ENCODE measurements at places on chromosomes 13 and 19.

GRCh38 chr19:23351806-23352205 lies 43.5 kb downstream of the ZNF91 start:
- DNase-seq, result no peak

GRCh38 chr19:19423322-19423721 lies 17.8 kb downstream of the GATAD2A start:
- no peak for DNase-seq

GRCh38 chr13:42405665-42406390 lies 133.9 kb downstream of the AKAP11 start:
- no peak for DNase-seq

DNA sequence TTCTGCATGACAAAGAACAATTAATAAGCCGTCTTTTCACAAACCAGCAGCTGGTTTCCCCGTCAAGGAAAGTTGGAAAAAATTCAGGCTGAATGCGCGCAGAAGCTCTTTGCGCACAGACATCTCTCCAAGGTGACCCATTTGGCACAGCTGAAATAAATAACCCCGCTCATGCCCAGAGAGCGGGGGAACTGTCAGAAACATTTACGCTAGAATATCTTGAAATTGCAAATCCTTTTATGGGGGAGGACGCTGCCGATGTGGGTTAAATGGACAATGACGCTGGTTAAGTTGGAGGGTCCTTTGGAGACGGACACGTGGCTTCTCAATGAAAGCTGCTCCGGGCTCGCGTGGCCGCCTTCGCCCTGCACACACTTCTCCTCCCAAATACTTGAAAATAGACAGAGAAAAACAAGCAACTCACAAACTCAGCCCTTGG lies 30.6 kb downstream of the GSX1 start:
- DNase-seq, result no peak

DNA sequence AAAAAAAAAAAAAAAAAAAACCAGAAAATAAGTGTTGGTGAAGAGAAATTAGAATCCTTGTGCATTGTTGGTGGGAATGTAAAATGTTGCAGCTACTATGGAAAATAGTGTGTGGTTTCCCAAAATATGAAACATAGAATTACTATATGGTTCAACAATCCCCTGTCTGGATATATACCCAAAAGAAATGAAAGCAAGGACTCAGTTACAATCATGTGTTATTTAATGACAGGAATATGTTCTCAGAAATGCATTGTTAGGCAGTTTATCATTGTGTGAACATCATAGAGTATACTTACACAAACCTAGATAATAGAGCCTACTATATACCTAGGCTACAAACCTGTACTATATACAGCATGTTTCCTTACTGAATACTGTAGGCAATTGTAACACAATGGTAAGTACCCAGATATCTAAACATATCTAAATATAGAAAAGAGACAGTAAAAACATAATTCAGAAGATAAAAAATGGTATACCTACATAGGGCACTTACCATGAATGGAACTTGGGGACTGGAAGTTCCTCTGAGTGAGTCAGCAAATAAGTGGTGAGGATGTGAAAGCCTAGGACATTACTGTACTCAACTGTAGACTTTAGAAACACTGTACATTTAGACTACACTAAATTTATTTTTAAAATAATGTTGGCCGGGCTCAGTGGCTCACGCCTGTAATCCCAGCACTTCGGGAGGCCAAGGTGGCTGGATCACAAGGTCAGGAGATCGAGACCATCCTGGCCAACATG lies 25.7 kb upstream of the SLC7A1 start:
- no peak for DNase-seq

DNA sequence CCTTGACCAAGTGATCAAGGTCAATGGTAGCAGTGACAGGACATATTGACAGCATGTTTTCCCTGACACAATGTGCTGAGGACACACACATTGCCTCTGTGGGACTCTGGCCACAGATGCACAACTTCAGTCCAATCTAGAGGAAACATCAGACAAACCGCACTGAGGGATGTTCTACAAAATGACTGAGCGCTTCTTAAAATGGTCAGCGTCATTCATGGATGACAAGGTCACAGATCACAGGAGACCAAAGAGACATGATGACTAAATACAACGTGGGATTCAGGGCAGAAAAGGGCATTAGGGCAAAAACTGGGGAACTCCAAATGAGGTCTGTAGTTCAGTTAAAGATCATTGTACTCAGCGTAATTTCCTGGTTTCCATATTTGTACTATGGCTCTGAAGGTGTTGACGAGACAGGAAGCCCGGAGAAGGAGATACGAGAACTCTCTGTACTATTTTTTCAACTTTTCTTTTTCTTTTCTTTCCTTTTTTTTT lies 20.6 kb downstream of the PBX4 start:
- no peak for DNase-seq

- no peak for DNase-seq
These were observed 8.1 kb upstream of the BCL3 start for GRCh38 chr19:44740351-44740824.

GRCh38 chr13:97257228-97257755 lies 35.2 kb downstream of the MBNL2 start:
- DNase-seq, result no peak

GRCh38 chr19:33734913-33735312 lies 61.8 kb upstream of the KCTD15 start:
- DNase-seq, result no peak

DNA sequence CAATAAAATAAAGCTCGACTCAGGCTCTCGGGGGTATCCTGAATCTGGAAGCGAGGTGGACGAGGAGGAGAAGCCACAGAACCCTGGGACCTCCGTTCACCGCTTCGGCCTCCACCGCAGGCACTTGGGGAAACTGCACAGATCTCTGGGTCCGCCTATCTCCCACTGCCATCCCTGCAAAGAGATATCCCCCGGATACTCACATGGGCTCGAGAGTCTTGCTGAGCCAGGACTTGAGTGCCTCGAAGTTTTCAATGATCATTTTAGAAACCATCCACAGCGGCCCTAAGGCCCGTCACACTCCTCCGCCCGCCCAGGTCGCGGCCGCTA lies 589 bp downstream of the RBM26 start:
- no peak for DNase-seq

DNA sequence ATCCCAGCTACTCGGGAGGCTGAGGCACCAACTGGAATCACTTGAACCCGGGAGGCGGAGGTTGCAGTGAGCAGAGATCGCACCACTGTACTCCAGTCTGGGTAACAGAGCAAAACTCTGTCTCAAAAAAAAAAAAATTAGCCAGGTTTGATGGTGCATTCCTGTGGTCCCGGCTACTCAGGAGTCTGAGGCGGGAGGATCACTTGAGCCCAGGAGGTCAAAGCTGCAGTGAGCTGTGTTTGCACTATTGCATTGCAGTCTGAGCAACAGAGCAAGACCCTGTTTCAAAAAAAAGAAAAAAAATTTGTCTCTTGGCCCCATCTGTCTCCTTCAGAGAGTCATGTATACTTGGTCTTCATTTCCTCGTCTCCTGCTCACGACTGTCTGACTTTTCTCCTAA lies 1.6 kb downstream of the CCDC97 start:
- DNase-seq, result no peak

DNA sequence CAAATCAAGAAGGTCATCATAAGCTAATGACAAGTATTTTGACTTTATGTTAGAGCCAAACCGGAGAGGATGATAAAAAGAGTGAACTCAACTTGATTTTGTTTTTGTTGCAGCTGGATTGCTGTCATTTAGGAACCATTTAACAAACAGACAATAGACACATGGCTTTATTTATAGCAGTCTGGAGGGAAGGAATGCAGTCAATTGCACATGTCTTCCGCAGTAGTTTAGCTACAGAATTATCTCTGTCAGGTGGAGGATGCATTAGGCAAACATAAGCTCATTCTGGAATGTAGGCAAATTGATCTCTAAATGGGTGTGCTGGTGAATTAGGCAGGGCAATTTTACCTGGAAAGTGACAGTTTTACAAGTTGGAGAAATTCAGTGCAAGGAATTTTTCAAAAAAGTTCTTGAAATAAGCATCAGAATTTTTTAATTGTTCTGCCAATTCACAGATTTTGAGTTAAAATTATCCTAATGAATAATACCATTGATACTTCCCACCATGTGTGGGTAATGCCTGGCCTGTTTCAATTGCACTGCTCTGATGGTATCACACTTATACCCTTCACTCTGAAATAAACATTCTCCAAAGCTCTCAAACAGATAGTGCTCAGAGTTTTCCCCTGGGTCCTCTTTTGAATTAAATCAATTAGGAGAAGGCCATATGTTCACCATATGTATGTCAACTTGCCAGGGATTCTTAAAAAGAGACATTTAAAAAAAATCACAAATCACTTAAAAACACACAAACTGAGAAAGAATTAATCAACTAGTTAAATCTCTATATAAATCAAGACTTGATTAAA lies 318.3 kb downstream of the NDFIP2 start:
- no peak for DNase-seq

GRCh38 chr19:49436381-49437017 lies 4.8 kb downstream of the SLC17A7 start:
- no peak for DNase-seq

DNA sequence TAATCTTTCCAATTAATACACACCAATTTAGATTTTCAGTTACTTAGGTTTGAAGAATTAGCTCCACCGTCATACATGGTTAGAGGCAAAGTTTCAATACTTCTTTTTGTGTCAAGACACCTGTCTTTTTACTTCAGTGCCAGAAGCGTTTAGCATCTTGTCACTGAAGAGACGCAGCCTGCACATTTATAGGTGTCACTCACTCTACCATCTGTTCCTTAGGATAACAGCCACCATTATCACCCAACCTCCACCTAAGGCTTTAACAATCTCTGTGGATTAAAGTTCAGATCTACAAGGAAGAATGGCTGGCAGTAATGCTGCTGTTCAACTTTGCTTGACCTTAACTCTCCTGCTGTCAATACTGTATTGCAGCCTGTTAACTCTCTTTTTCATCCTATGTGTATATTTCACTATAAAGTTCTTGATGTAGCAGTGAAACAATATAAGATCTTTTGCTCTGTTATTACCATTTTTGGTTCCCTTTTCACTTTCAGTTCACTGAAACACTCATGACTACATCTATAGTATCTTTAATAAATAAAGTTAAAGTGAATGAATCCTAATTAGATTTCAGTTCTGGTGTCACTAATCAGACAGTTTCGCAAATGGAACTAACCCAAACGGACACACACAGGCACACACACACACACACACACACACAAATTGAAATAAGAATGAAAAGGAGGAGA lies 435.6 kb downstream of the PCDH9 start:
- no peak for DNase-seq

DNA sequence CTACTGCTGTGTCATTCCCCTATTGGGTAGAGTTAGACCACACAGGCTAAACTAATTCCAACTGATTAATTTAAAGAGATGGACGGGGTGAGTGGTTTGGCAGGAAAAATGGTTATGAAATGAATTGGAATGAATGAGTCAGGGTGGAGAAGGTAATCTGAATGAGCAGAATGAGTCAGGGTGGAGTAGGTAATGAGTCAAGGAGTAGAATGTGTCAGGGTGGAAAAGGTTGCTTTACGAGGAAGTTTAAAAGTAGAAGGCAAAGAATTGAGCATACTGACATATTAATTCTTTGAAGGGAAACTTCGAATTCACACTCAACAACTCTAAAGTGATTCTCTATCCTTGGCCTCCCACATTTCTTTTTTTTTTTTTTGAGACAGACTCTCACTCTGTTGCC lies 12.7 kb upstream of the ZNF121 start:
- no peak for DNase-seq

DNA sequence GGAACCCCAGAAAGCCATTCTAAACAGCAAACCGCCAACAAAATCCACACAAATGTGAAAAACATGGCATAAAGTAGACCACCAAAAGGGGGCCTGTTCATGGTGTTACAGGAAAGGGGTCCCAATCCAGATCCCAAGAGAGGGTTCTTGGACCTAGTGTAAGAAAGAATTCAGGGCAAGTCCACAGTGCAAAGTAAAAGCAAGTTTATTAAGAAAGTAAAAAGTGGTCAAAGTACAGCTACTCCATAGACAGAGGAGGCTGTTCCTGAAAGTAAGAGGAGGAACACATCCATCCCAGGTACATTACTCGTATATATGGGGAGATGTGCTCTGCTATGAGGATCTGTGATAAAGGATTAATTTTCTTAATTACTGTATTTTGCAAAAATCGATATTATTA lies 67.8 kb upstream of the SLC15A1 start:
- DNase-seq, result no peak

- DNase-seq, result no peak
These were observed 6.8 kb upstream of the SLC7A9 start for GRCh38 chr19:32876236-32876918.

GRCh38 chr13:27396252-27396846 lies 28.1 kb upstream of the GTF3A start:
- DNase-seq, result no peak

GRCh38 chr13:107964395-107964794 lies 250.9 kb downstream of the LIG4 start:
- DNase-seq, result no peak

DNA sequence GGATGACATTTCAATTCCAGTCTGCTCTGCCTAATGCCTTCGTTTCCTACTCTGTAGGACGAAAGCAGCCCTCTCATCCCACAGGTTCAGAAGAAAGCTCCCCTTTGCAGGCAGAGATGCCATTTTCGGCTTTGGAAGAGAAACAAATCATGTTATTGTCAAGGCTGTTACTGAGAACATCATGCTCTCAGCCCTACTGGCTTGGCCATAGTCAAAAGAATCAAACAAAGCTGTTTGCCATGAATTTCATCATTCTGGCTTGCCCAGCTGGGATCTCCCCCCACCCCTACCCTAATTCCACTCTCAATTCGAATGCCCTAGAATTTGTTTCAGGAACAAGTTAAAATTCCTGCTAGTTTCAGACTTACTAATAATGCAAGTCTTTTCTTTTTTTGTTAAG lies 162.3 kb upstream of the SERP2 start:
- DNase-seq, result no peak

GRCh38 chr19:30006207-30006606 lies 64.2 kb downstream of the URI1 start:
- no peak for DNase-seq

- DNase-seq, result no peak
These were observed 29.7 kb downstream of the NAXD start for GRCh38 chr13:110644892-110645521.

GRCh38 chr19:38642176-38642575 lies 5.3 kb upstream of the ACTN4 start:
- DNase-seq, result no peak

DNA sequence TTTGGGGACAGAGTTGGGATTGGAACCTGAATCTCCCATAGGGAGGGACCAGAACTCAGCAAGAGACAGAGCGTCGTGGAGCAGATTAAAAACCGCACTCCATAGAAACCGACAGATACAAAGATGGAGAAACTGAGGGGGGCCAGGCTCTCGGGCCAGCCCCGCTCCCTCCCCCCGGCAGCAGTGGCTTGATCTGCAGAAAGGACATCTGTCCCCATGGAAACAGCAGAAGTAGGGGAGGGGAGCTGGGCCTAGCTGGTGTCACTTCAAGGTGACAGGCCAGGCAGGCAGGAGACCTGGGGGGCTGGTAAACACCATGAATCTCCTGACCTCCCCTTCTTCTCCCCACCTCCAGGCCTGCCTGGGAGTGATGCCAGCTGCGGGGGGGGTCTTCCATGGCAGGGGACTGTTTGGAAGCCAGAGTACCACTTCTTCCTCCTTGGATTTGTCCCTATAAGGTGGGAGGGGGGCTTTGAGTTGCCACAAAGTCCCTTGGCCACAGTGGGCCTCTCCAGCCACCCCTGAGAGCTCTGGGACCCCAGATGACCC lies 10.9 kb downstream of the TMIGD2 start:
- DNase-seq, result no peak
